NCI-H187 (cell line): ENCODE measurements at places on chromosomes 16 and 17.

- DNase-seq, result no peak
These were observed 40.1 kb upstream of the AMZ2 start for GRCh38 chr17:68207651-68208253.

- peak; percentile 27 for DNase-seq
These were observed 54.3 kb upstream of the RBFOX3 start for GRCh38 chr17:79664930-79665737.

DNA sequence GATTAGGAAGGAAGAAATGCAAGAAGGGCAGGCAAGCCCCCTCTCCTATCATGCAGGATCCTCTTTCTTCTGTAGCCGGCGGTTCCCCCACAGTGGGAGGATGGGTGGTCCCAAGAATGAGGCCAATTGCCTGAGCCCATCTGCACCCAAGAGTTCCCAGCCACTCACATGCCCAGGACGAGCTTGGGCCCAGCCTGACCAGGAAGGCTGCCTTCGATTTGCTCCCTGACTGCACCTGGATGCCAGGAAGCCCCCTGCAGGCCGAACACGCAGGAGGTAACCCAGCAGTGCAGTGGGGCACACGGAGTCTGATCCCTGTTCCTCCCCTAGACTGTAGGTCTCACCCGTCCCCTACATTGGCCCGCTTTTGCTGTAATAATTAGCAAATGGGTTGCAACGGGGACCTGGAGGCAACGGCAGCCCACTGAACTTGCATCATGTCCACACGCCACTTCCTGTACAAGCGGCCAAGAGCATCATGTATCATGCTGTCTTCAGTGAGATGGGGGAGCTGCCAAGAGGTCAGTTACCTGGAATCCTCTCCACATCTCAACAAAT is 67.5 kb downstream of the AMFR start:
- no peak for DNase-seq

DNA sequence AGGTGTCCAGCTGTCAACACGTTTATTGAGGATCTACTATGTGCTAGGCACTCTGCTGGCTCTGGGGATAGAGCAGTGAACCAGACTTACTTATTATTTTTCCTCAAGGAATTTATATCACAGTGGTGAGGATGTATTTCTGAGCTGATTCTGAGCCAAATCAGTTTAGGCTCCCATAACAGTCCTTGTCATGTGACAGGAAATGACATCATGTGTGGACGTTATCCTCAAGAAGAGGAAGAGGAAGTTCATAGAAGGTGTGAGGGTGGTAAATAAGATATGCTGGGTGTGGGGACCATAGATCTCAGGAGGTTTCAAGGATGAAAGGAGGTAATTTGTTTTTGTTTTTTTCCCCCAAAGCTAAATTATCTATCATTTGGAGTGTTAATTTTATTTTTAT is 873.5 kb upstream of the EEF2KMT start:
- no peak for DNase-seq

- DNase-seq, result no peak
These were observed 22.8 kb downstream of the RAB40B start for GRCh38 chr17:82675476-82676245.

DNA sequence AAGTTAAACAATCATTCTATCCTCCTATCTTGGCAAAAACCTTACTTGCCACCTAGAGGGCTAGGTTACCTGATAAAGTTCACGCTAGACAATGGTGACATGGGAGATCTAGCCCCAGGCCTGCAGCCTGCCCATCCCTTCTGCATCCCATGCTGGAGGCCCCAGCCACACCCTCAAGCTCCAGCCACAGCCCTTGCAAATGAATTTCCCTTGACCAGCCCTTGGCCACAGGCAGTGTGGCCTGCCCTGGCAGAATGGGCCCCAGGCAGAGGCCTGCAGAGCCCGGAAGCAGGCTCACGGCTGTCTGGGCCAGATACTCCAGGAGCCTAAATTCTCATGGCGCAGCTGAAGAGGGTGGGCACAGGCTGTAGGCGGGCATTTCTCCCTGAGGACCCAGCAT is 14.9 kb downstream of the WNT3 start:
- no peak for DNase-seq

DNA sequence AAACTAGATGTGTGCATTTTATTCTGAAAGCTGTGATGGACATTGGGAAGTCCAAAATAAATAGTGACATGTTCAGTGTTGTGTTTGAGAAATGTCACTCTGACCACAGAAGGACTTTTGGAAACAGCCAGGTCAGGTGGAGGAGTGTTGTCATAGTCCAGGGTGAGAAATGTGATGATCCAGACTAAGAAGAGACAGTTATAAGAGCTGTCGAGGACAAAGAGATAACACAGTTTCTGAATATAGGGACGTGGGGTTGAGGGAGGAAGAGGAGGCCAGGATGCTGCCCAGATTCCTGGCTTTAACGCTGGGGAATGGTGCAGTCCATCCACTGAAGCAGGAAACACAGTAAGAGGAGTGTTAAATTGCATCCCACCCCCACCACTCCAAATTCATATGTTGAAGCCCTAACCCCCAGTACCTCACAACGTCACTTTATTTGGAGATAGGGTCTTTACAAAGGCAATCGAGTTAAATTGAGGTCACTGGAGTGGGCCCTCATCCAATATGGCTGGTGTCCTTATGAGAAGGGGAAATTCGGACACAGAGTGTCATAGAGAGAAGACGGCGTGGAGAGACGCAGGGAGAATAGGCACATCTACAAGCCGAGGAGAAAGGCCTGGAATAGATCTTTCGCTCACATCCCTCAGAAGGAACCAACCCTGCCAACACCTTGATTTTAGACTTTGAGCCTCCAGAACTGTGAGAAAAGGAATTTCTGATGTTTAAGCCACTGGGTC is 71.3 kb downstream of the VAT1L start:
- DNase-seq, result no peak

DNA sequence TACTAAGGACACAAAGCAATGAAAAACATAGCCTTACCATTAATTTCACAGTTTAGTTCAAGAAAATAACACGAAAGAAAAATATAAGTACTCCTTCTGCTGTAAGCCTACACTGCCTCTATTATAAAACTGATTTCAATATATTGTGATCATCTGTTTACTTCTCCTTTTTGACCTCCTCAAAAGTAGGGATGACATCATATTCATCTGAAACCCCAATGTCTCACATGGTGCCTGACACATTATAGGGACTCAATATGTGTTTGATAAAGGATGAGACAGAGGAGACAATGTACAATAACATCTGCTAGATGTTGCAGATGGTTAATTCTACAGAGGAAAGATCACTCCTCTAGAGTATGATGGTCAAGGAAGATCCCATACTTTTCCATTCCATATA is 118.4 kb upstream of the NOG start:
- DNase-seq, result no peak

DNA sequence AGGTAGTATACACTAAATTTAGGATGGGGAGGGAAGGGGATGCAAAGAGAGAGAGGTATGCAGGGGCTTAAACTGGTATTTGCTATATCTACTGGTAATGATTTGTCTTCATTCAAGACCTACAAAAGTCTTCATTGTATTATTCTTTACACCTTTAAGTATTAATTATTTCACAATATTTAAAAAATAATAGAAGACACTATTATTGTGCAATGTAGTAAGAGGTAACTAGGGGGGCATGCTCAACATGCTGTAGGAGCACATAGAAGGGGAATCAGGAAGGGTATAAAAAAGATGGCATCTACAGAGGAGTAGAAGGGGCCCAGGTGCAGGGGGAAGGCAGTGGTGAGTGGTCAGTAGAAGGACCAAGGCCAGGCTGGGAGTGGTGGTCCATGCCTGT is 14.9 kb upstream of the CCR7 start:
- DNase-seq, result no peak

DNA sequence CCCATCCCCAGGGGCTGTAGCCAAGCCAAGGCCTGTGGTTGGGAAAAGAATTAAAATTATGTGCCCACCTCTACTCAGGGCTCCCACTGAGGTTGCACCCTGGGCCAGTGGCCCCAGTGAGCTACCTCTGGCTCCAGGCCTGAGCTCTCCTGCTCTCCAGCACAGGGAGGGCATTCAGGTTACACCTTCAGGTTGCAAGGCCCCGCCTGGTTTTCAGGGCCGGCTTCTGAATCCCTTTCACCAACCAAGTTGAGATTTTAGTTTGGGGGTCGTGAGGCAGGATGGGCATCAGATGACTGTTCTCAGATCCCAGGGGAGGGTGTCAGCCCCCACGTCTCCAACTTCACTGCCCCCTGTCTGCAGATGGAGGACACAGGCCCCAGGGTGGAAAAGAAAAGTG is 8.0 kb upstream of the KATNB1 start:
- no peak for DNase-seq

DNA sequence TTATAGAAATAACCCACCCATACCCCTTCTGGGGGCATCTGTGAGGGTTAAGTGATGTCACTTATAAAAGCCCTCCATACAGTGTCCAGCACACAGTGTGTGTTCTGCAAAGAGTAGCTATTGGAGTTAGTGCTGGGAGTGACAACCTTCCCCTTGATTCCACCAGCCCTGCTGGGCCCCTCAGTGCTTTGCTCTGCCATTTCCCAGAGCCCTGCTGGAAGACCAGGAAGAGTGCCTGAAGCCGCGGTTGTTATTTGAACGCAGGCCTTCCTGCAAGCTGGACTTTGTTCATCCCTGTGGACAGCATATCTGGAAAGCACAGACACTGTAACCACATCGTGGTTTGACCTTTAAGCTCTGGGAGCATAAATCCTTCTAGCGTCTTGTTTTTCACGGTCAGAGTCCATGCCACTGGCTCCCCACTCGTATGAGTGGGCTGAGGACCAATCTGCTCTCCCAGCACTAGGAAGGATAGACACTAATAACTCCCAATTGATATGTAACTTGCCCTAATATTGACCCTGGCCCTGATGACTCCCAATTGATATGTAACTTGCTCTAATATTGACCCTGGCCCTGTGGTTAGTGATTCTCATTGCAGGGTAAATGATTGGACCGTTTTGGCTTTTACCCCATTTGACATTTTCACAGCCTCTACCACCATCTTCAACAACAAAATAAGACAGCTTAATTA is 297.1 kb upstream of the MAF start:
- DNase-seq, result no peak

DNA sequence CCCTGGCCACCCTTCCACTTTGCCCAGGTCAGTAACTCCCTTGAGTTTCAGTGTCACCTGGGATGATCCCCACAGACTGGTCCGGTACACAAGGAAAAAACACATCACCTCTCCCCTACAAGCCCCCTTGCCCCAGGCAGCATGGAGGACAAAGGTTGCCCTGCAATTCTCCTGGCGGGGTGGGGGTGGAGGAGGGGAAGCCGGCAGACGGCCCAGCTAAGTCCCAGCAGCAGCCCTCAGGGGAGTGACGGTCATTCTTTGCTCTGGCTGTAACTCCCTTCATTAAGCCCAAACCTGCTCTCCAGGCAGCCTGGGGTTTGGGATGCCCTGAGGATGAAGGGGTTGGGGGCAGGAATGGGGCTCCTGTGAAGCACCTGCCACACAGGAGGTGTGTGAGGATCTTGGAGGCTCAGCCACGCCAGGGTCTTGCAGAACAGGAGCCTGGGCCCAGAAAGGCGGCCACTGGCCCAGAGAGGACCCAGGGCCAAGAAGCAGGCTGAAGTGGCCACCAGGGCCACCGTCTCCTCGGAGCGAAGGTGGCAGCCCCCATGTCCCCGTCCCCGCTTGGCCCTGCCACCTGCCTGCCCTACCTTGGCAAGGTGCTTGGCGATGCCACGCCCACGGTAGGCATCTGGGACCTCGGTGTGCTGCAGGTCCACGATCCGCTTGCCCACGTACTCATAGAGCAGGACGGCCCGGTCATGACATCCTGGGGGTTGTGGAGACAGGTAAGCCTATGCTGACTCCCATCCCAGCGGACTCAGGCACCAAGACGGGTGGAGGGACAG is 9.5 kb downstream of the NATD1 start:
- no peak for DNase-seq

DNA sequence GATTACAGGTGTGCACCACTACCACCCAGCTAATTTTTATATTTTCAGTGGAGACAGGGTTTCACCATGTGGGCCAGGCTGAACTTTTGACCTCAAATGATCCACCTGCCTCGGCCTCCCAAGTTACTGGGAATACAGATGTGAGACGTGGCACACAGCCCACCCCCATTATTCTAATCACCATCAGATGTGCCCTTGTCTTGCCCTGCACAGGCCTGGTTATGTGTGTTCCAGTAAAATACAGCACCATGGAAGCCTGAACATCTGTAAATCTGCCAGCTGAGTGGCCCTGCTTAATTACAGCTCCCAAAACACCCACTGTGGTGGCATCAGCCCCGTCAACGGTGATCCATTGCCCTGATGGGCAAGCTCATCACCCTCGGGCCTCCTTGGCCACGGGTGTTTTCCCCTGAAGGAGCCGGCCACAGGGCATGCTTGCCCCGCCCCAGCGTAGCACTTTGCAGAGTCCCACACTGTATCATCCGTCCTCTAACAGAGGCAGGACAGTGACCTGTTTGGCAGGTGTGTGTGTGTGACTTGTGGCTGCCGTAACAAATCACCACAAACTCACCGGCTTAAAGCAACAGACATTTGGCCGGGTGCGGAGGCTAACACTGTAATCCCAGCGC is 74.5 kb downstream of the RBFOX3 start:
- no peak for DNase-seq

GRCh38 chr16:88681709-88682451 is 4.4 kb downstream of the SNAI3 start:
- no peak for DNase-seq

GRCh38 chr17:78027121-78027520 is 68.6 kb downstream of the TNRC6C start:
- DNase-seq, result no peak

GRCh38 chr17:49450735-49451134 is 36.1 kb upstream of the PHB1 start:
- no peak for DNase-seq

DNA sequence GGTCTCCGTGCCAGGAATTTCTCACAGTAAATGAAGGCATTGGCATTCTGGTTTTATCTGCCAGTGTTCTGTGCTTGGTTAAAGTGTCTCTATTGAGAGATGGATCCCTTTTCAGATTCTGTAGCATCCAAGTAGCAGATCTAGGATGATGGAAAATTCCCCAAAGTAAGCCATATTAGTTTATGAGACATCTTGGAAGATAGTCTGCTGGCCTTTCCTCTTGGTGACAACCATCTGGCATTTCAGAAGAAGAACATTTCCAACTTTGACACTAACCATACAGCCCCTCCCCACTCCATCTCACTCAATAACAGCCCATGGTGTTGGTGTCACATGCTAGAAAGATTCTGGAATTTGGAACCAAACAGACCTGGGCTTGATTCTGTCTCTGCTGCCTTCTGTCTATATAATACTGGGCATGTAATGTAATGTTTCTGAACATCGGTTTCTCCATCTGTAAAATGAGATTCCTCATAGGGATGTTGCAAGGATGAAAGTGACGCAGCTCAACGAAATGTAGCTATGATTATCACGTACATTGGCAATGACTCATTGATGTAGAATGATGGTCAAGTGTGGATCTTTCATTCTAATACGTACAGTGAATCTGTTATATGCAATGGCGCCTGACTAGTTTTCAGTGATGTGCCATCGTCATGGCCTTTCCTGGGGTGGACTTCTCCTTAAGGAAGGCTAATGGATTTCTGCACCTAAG is 32.6 kb upstream of the PIRT start:
- no peak for DNase-seq
